ENCODE measurements at places on chromosomes 13 and 19. TPM values are rescaled to one million over a fixed set of nuclear protein-coding genes. Genes with fewer than 3 reads are reported as not detected.

The GDF15 gene
- total RNA-seq, result 2.3 TPM

The NTF4 gene
- not detected for total RNA-seq

The CALR gene
- total RNA-seq, result 467 TPM

The CGB3 gene
- not detected for total RNA-seq

The LIN7B gene
- total RNA-seq, result not detected

The ZNF766 gene
- total RNA-seq, result 16.9 TPM

The SIRT2 gene
- total RNA-seq, result 42.8 TPM

The IZUMO4 gene
- 3.1 TPM for total RNA-seq

The ZNF829 gene
- total RNA-seq, result 1.2 TPM

The ZNF845 gene
- 7.4 TPM for total RNA-seq

The FBXL12 gene
- 28.9 TPM for total RNA-seq

The ZNF441 gene
- 12.1 TPM for total RNA-seq

The ZNF101 gene
- total RNA-seq, result 2.2 TPM

The EDNRB gene
- 14.2 TPM for total RNA-seq

The HNRNPM gene
- 117 TPM for total RNA-seq

The MYO16 gene
- 0.42 TPM for total RNA-seq

The KLK2 gene
- total RNA-seq, result not detected

The FAM83E gene
- total RNA-seq, result 2.0 TPM

The EBPL gene
- 43.9 TPM for total RNA-seq

The ADGRE3 gene
- total RNA-seq, result not detected

The ZNF497 gene
- total RNA-seq, result not detected

The C19orf67 gene
- not detected for total RNA-seq

The FPR1 gene
- 39.3 TPM for total RNA-seq

The KLK10 gene
- total RNA-seq, result not detected

The TMPRSS9 gene
- total RNA-seq, result 0.54 TPM

The ZNF600 gene
- total RNA-seq, result 10.4 TPM

The ANGPTL8 gene
- total RNA-seq, result not detected

The SPHK2 gene
- total RNA-seq, result 16.2 TPM

The CCDC122 gene
- 0.54 TPM for total RNA-seq

The TTC9B gene
- not detected for total RNA-seq

The ZNF433 gene
- 7.0 TPM for total RNA-seq

The LILRB2 gene
- 13.7 TPM for total RNA-seq

The AP1M2 gene
- not detected for total RNA-seq

The POGLUT2 gene
- 7.3 TPM for total RNA-seq

The ZNF71 gene
- 16.2 TPM for total RNA-seq

The MAB21L1 gene
- 1.1 TPM for total RNA-seq

The ANKLE1 gene
- total RNA-seq, result not detected

The JSRP1 gene
- total RNA-seq, result not detected

The PSG4 gene
- total RNA-seq, result not detected

The URAD gene
- not detected for total RNA-seq

The ZNF729 gene
- not detected for total RNA-seq

The KLK15 gene
- total RNA-seq, result not detected

The PTPRH gene
- total RNA-seq, result 1.1 TPM

The FBXO17 gene
- 29.6 TPM for total RNA-seq

The ERF gene
- 46.6 TPM for total RNA-seq

The TNNI3 gene
- total RNA-seq, result not detected

The ANGPTL4 gene
- total RNA-seq, result 29.9 TPM

The PRTN3 gene
- not detected for total RNA-seq

The U2AF2 gene
- 106 TPM for total RNA-seq

The CEACAM4 gene
- not detected for total RNA-seq

The APOC1 gene
- 4.9 TPM for total RNA-seq

The ZNF730 gene
- total RNA-seq, result not detected
